ENCODE measurements at places on chromosomes 3 and 15.

DNA sequence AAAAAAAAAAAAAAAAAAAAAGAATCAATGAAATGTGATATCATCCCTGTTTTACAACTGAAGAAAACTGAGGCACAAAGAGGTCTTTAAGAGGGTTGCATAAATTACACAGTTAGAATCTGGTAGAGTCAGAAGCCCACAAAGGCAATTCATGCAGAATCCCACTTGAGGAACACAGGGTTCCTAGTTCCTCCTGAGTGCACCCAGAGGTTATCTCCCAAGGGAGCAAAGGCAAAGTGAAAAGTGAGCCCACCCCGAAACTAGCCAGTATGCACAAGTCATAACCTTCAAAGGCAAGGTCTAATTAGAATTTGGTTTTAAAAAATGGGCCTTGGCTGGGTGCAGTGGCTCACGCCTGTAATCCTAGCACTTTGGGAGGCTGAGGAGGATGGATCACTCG lies 37.8 kb downstream of the AP3S2 start:
- DNase-seq = no peak

DNA sequence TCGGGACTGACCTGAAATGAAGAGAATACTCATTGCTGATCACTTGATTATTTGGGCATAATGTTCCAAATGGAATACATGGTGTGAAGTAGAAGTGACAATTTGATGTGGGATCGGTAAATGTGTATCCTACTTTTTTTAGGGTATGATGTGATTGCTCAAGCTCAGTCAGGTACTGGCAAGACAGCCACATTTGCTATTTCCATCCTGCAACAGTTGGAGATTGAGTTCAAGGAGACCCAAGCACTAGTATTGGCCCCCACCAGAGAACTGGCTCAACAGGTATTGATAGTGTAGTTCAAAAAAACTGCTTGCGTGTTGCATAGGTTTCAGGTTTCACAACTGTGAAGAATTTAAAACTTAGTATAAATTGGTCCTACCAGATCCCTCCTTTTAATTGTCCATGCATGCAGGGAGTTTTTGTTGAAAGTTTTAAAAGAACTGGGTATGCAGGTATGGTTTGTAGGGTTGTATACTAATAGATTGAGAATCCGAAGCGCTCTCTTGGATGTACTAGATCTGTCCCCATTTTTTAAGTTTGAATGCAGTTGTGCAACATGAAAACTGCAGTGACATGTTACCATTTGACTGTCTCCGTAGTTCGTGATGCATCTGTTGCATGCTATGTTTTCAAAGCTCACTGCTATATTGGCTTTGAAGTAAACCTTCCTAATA lies 1.6 kb downstream of the EIF4A2 start:
- no peak for DNase-seq

DNA sequence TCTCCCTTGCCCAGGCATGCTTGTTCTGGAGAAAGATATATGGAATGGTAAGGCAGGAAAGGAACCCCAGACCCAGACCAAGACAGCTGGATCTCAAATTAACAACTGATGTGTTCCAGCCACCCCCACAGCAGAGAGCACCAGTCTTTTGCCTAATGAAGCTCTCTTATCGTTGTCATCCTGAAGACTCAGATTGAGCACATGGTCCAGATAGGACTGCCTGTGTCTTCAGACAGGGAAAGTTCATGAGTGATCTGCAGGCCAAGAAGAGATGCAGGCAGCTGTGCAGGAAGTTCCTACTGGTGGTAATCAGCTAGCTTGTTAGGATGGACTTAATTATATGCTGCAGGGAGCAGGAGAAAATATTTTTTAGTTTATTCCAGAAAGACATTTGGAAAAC lies 53.3 kb downstream of the PPP2R3A start:
- DNase-seq = no peak

- no peak for DNase-seq
These were observed 445.4 kb downstream of the EPHB1 start for GRCh38 chr3:135240426-135240825.

DNA sequence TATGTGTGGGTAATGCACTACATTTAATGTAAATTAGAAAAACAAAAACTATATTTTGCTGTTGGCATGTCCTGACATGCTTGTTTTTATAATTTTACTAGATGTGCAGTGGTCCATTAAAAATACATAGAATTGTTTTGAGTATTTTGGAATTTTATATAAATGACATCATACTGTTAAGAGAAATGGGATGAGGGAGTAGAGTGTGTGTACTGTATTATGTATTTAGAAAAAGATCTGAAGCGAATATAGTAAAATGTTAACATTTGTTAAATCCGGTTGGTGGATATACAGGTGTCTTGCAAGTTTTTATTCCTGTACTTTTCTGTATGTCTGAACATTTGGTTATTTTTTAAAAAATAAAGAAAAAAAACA lies 288.4 kb upstream of the SATB1 start:
- no peak for DNase-seq

GRCh38 chr3:149476225-149476624 lies 1.7 kb downstream of the TM4SF4 start:
- DNase-seq = no peak

- no peak for DNase-seq
These were observed 2.3 kb downstream of the RASGRP1 start for GRCh38 chr15:38562278-38562677.

GRCh38 chr15:60254416-60254815 lies 143.4 kb downstream of the ANXA2 start:
- DNase-seq = no peak

- DNase-seq = no peak
These were observed 93.0 kb downstream of the PGPEP1L start for GRCh38 chr15:98914626-98915025.

DNA sequence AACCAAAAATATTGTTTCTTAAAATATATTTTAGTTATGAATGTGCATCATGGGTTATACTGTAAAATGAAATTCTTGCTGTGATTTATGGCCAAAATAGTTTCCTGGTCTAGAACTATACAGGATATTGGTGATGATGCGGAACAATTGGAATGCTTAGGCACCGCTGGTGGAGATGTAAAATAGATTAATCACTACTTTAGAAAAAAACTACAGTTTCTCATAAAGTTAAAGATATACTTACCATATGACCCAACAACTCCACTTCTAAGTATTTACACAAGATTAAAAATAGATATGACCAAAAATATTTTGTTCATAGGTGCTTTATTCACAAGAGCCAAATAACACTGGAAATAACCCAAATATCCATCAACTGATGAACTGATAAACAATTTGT lies 126.7 kb downstream of the TUSC7 start:
- no peak for DNase-seq

GRCh38 chr3:124351430-124352148 lies 359.7 kb upstream of the ROPN1 start:
- no peak for DNase-seq

Data from substantia nigra (tissue), 51 donors.